Transverse colon (tissue), 4 donors: ENCODE measurements at places on chromosomes 6 and 20.

DNA sequence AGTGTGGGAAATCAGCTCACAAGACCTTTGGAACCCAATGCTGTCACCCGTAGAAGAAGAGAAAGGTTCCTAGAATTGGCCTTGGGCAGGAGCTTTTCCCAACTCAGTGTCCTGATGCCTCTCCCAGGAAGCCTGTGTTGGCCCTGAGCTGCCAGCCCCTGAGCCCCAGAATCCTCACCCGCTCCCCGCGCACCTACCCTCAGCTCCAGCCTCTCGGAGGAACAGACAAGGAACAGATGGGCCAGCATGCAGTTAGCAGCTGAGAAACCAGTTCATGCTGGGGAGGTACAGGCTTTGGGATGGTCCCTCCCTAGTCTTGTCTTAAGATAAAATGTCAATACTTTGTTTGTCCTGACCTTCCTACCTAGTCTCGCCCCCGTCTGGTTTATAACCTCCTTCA is 121.9 kb upstream of the CDH4 start:
- DNase-seq, result no peak
- no peak overlapping the region for H3K4me3 ChIP-seq
- H3K4me1 ChIP-seq, result no peaks in the 10 kb centered on the region
- H3K36me3 ChIP-seq, result no peaks in the 10 kb centered on the region

DNA sequence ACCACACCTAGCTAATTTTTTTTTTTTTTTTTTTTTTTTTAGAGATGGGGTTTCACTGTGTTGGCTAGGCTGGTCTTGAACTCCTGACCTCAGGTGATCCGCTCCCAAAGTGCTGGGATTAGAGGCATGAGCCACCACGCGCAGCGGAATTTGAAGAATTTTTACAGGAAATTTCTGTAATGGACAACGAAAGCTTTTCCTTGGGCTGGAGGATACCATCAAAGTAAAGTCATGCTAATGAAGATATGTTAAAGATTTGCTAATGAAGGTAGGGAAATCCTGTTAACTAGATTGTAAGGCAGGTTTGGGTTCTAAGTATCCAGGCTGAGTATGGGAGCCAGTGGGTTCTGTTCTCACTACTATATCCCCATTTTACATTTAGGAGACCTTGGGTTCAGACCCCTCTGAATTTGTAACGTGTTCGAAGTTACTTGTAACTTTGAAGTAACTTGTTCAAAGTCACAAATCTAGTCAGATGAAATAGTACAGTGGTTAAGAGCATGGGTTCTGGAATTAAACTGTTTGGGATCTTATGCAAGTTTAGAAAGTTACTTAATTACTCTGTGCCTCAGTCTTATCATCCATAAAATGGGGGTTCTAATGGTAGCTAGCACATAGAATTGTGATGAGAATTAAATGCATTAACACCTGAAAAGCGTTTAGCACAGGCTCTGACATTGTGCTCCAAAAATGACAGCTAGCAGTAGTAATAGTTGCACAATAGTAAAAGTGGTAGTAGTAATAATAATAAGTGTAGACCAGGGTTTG is 123.4 kb upstream of the GPR6 start:
- no peak overlapping the region for H3K4me3 ChIP-seq
- DNase-seq, result no peak
- no peak overlapping the region for H3K27ac ChIP-seq
- H3K4me1 ChIP-seq, result no peaks in the 10 kb centered on the region
- H3K36me3 ChIP-seq, result no peaks in the 10 kb centered on the region

GRCh38 chr20:57928181-57928967 is 218.6 kb upstream of the PMEPA1 start:
- no peaks in the 10 kb centered on the region for H3K36me3 ChIP-seq
- no peaks in the 10 kb centered on the region for H3K4me1 ChIP-seq
- DNase-seq, result no peak
- H3K27ac ChIP-seq, result no peak overlapping the region
- H3K4me3 ChIP-seq, result no peak overlapping the region
- no peaks in the 10 kb centered on the region for H3K27me3 ChIP-seq

- H3K27me3 ChIP-seq, result no peaks in the 10 kb centered on the region
- H3K36me3 ChIP-seq, result no peaks in the 10 kb centered on the region
- no peak for DNase-seq
- no peak overlapping the region for H3K27ac ChIP-seq
- no peaks in the 10 kb centered on the region for H3K4me1 ChIP-seq
Observed at GRCh38 chr6:143823548-143823947, 19.6 kb upstream of the LTV1 start.

- no peaks in the 10 kb centered on the region for H3K27me3 ChIP-seq
- H3K4me1 ChIP-seq, result no peaks in the 10 kb centered on the region
- no peaks in the 10 kb centered on the region for H3K36me3 ChIP-seq
- H3K4me3 ChIP-seq, result no peak overlapping the region
Observed at GRCh38 chr6:123655521-123656306, 19.0 kb upstream of the TRDN start.

DNA sequence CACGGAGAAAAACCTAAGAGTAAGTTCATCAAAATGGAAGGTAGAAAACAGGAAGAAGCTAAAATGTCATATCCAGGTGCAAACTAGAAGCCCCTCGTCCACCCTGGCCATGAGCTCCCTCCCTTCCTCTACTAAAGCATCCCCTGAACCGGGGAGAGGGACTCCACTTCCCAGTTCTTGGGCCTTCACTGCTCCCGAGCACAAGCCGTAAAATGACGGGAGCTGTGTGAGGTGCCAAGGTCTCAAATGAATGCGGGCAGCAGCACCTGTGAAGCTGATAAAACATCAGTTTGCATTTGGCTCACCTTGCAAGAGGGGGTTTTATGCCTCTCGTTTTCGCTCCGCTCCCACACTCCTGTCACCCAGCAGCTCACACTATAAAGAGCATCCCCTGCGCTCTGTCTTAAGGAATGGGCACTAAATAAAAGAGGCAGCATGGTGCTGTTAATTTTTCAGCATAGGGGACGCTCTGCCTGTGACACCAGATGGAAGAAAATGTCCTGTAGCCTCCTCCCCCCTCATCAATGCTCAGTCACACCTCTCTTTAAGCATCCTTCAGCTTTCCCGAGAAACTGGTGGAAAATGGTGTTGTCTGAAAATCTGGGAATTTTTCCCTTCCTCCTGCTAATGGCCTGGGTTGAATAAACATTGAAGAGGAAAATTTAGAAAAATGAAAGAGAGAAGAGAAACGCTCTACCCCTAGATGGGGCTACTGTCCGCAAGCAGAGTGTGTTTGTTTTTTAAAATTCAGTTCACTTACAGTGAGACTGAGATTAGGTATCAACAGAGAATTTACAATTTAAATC is 563.0 kb upstream of the AGPAT4 start:
- H3K27me3 ChIP-seq, result no peaks in the 10 kb centered on the region
- no peaks in the 10 kb centered on the region for H3K4me1 ChIP-seq
- no peak overlapping the region for H3K27ac ChIP-seq
- DNase-seq, result no peak
- no peaks in the 10 kb centered on the region for H3K36me3 ChIP-seq

DNA sequence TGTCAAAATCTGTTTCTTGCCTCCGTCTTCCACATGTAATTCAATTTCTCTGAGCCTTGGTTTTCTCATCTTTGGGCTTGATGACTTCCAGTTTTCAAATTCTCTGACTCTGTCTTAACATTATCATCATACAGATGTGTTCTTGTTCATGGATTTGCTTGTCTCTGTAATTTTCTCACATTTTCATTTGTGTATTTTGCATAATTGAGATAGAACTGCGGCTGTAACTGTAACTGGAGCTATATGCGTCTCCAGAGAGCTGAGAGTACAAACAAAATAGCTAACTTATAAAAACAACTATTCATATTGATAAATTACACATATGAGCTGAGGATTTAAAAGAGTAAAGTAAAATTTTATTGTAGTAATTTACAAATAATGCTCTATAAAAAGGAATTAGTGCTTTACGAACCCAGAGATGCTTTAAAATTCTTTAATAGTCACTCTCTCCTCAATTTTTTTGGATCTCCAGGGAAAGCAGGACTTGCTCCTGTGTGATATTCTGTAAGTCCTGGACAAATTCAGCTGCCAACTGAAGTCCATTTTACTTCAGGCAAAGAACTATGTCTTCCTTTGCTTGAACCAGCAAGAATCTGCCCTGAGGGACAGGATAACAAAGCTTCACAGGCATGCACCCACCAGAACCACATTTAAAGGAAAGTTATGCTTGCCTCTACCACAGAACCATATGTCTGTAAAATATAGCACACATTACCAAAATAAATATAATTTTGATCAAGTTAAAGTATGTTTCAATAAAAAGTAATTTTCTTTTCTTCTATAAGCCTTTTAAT is 288.3 kb downstream of the KHDC1L start:
- H3K4me3 ChIP-seq, result no peak overlapping the region
- no peaks in the 10 kb centered on the region for H3K36me3 ChIP-seq
- no peaks in the 10 kb centered on the region for H3K27me3 ChIP-seq
- no peaks in the 10 kb centered on the region for H3K4me1 ChIP-seq
- no peak for DNase-seq
- no peak overlapping the region for H3K27ac ChIP-seq

GRCh38 chr20:52905241-52905994 is 66.7 kb upstream of the TSHZ2 start:
- H3K27ac ChIP-seq, result no peak overlapping the region
- DNase-seq, result no peak
- no peaks in the 10 kb centered on the region for H3K27me3 ChIP-seq

DNA sequence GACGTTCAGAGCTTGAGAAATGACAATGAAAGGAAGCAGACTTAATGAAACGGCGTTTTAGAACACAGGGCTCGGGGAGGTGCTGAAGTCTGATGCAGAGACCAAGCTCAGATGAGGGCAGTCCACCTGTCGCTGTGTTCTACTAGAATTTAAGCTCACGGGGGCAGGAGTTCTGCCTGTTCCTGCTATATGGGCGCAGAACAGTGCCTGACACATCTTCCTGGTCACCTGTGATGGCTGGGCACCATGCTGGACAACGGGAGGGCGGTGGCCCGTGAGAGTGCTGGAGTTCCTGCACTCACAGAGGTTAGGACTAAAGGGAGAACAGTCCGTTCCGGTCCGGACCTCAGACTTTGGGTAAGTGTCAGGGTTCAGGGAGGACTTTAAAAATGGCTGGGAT is 130.6 kb downstream of the ERMARD start:
- DNase-seq, result no peak
- no peak overlapping the region for H3K4me3 ChIP-seq
- H3K27me3 ChIP-seq, result peaks cover 18% of the 10 kb centered on the region
- H3K27ac ChIP-seq, result no peak overlapping the region
- no peaks in the 10 kb centered on the region for H3K4me1 ChIP-seq
- no peaks in the 10 kb centered on the region for H3K36me3 ChIP-seq

GRCh38 chr6:113565306-113565705 is 291.8 kb upstream of the MARCKS start:
- peaks cover 10% of the 10 kb centered on the region for H3K4me1 ChIP-seq
- H3K36me3 ChIP-seq, result no peaks in the 10 kb centered on the region
- DNase-seq, result no peak
- H3K27me3 ChIP-seq, result no peaks in the 10 kb centered on the region

DNA sequence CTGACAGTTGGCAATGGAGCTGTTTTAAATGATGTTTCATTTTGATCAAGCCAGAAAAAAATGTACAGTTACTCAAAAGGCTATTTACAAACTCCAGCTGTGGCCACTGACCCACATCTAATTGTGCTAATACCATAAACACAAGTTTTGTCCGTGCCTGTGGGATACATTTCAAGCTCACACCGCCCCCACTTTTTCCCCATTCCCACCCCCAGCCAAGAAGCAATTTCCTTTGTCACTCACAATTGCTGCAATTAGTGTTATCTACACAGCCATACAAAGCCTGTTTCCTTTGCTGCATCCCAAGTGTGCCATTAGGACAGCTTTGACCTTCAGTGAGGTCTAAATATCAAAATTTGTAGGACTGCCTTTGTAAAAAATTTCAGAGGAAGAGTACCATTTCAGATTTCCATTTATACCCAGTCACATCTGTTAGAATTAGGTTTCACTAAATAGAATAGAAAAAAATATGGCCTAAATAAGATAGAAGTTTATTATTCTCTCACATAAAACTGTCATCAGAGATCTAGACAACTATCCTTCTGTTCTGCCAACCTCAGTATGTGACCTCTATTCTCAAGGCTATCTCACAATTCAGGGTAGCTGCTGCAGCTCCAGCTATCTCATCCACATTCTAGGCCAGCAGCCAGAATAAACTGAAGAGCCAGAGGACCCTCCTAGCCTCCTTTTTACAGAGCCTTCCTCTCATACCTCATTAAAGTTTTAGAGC is 202.6 kb downstream of the NFATC2 start:
- no peaks in the 10 kb centered on the region for H3K36me3 ChIP-seq
- no peak overlapping the region for H3K27ac ChIP-seq
- DNase-seq, result no peak
- no peaks in the 10 kb centered on the region for H3K4me1 ChIP-seq

- H3K4me1 ChIP-seq, result no peaks in the 10 kb centered on the region
- H3K27ac ChIP-seq, result no peak overlapping the region
- DNase-seq, result no peak
- H3K4me3 ChIP-seq, result no peak overlapping the region
- H3K36me3 ChIP-seq, result no peaks in the 10 kb centered on the region
- no peaks in the 10 kb centered on the region for H3K27me3 ChIP-seq
Observed at GRCh38 chr6:25834950-25835349, 3.1 kb upstream of the SLC17A1 start.

- no peaks in the 10 kb centered on the region for H3K27me3 ChIP-seq
- no peak overlapping the region for H3K4me3 ChIP-seq
- H3K36me3 ChIP-seq, result no peaks in the 10 kb centered on the region
- no peak for DNase-seq
- H3K27ac ChIP-seq, result no peak overlapping the region
- no peaks in the 10 kb centered on the region for H3K4me1 ChIP-seq
Observed at GRCh38 chr20:25487306-25487705, 79.8 kb downstream of the GINS1 start.

DNA sequence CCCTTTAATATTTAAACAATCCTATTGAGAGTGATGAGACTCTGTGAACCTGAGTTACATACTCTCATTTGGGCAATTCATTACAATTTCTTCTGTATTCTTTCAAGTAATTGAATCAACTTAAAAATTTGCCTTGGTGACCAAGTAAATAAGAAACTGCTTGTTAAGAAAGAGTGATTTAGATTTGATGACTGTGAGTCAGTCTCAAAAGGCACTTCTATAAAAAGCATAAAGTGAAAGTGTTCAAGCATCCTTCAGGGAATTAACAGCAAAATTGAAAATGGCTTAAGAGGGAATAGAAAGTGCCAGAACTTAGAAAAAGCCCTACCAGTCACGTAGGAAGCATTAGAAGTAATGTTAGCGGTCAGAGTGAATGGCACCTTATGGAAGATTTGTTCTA is 654.7 kb downstream of the EPM2A start:
- no peak overlapping the region for H3K27ac ChIP-seq
- no peaks in the 10 kb centered on the region for H3K4me1 ChIP-seq
- no peaks in the 10 kb centered on the region for H3K36me3 ChIP-seq
- no peak for DNase-seq
- no peaks in the 10 kb centered on the region for H3K27me3 ChIP-seq
- H3K4me3 ChIP-seq, result no peak overlapping the region

- DNase-seq, result peak; percentile 43
- H3K27me3 ChIP-seq, result no peaks in the 10 kb centered on the region
- no peak overlapping the region for H3K4me3 ChIP-seq
Observed at GRCh38 chr6:2448826-2449571, 203.6 kb upstream of the GMDS start.

DNA sequence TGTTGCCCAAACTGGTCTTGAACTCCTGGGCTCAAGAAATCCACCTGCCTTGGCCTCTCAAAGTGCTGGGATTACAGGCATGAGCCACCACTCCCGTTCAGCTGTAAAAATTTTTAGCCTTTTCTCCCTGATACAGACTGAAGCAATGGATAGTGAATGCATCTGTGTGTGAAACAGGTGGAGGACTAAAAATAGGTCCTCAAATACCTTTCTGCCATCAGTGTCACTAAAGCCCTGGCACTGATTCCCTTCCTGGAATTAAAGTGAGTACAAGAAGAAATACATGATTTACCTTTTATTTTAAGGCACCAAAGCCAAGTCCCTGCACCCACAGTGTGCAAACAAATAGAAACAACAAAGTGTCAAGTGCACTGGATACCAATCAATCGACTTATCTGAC is 25.1 kb downstream of the TULP4 start:
- no peak for DNase-seq
- no peaks in the 10 kb centered on the region for H3K27me3 ChIP-seq
- H3K4me3 ChIP-seq, result no peak overlapping the region
- H3K4me1 ChIP-seq, result peaks cover 12% of the 10 kb centered on the region
- H3K36me3 ChIP-seq, result no peaks in the 10 kb centered on the region
